ENCODE measurements at places on chromosomes 3 and 15.

- DNase-seq, result no peak
Measured at GRCh38 chr3:32340611-32341365, 50.9 kb upstream of the CMTM7 start.

DNA sequence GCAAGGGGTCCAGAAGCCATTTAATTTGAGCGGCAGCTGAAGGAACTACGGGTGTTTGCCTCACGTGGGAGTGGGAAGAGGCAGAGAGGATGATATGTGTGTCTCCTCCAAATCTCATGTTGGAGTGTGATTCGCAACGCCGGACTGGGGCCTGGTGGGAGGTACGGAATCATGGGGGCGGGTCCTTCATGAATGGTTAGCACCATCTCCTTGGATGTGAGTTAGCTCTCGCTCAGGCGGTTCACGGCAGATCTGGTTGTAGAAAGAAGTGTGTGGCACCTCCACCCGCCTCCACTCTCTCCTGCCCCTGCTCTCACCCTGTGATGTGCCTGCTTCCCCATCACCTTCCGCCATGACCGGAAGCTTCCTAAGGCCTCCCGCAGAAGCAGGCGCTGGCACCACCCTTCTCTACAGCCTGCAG lies 25.4 kb downstream of the XXYLT1 start:
- no peak for DNase-seq

DNA sequence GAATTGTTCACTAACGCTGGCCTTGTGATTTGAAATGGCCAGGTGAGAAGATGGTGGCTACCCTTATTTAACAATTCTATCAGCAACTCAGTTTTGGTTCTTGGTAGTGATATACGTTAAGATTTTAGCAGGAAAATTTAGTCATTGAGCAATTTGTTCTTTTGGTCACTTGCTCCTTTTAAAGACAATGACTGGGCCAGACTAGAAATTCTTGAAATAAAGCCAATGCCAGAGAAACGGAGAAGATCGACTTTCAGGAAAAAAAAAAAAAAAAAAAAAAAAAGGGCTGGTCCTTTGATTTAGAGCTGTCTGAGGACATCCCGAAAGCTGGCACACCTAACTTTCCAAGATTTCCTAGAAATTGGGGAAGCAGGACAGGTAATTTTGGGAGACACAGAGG lies 178.5 kb downstream of the FNDC3B start:
- DNase-seq, result no peak

- peak; percentile 48 for DNase-seq
Measured at GRCh38 chr3:196502775-196503195, 783 bp downstream of the RNF168 start.

DNA sequence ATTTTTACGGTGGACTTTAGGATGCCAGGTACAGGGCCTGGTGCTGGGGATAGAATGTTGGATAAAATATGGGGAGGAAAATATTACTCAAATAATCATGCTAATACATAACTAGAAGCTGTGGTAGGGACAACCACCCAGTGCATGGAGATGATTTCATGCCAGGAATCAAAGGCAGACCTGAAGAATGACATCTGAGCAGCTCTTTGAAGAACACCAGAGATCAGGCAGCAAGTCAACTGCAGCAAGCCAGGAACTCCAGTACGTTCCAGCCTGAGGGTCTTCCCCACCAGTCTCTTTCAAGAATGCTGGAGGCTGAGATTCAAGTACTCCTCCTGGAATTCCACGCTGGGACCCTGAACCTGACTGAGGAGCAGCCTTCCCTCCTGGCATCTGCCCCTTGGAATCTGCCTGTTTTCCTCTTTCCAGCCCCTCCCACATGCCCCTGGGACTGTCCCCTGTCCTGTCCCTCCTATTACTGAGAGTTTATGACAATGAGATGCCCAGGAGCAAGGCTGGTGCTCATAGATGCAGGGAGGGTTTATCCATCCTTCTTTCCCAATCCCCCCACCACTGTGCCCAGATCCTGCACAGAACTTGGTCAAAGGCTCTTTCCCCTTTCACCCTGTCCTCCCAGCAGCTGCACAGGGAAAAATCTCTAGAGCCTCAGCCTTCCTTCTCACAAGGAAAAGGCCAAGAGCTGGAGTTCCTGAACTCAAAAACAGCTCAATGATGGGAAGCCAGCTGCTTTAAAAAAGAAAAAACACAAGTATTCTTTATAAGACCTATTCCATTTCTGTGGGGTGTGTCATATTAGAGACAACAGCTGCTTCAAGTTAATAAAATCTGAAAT lies 68.0 kb downstream of the PDZRN3 start:
- no peak for DNase-seq

DNA sequence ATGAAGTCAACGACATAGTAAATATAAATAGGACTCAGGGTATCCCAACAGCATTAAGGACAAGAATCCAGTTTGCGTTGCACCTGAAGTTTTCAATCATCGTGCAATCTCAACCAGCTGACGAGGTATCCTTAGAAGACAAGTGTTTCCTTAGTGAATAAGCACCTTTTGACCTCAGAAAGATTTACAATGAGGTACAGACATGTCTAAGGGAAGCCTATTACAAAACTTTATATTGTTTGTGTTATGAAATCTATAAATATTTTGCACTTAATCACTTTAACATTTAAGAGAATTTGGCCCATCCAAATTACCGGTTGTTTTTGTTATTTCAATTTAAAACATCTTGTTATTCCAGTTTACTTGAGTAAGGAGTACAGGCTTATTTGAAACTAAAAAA lies 64.9 kb upstream of the PRICKLE2 start:
- DNase-seq, result no peak

DNA sequence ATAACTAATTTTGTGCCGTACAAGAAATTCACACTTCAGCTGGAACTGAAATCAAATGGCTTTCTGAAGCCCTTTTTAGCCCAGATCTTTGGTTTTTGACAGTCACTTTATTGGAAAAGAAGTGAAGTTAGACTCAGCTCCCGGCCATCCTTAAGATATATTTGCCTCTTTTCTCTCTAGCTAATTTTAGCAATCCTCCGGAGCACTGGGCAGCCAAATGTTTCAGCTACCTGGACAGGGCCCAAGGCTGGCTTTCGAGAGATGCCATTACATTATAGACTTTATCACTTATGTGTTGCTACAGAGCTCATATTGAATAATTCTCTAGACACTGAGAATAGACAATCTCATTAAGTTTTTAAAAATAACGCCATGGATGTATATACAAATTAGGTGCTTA lies 28.5 kb upstream of the RPL39L start:
- DNase-seq, result no peak

DNA sequence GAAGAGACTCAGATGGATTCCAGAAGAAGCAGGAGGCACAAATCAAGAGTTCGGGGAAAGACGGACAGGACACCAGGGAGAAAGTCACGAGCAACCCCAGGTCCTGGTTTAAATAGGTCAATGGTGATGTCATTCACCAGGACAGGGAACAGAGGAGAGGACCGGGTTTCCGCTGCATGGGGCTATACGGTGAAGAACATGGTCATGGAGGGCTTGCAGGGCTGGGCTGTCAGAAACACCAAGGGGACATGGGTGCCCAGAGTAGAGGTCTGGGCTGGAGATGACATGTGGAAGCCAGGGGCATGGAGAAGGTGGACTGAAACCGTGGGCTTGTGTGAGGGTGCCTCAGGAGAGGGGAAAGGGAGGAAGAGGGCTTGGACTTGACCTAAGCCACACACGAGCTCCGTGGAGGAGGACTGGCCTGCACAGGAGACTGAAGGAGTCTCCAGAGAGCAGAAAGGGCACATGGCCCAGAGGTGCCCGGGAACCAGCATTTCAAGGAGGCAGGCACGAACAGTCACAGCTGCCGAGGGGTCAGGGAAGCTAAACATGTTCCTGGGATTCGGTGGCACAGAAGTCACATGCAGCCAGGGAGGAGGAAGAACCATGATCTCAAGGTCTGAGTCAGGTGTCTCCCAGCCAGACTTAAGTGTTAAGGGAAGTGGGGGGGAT lies 54.2 kb upstream of the RPL32 start:
- no peak for DNase-seq

GRCh38 chr15:61687651-61688050 lies 372.6 kb downstream of the VPS13C start:
- no peak for DNase-seq

DNA sequence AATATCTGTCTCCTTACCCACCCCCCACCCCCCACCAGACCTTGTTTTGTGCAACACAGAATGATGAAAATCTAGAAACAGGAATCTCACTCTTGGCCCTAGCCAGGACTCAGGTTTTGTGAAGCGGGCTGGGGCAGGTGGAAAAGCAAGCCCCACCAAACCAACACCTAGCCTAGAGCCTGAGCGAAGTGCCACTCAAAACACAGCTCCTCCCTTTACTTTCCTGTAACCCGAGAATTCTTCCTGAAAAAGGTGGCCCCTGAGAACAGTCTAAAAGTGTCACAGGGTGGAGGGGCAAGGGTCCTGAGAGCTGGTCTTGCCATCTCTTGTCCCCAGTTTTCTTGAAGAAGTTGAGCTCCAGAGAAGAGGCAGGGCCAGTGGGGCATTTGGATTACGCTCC lies 17.4 kb upstream of the RPUSD3 start:
- DNase-seq, result no peak

DNA sequence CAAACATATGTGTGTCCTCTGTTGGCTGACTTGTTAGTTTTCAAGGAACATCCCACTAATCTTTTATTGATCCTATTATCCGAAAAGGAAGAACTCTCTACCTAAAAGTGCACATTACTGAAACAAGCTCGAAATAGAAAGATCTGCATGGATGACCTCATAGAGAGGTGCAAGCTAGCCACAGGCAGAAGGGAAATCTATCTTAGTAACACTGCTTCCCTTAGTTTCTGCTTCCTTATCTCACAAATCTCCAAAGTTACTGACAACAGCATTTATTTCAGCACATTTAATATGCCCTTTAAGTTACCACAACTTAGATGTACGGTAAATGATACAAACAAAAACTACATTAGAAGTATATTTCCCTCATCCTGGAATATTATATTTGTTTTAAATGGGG lies 285.1 kb upstream of the CCDC54 start:
- DNase-seq, result no peak

GRCh38 chr3:187352581-187353575 lies 15.3 kb upstream of the RTP4 start:
- DNase-seq, result no peak

DNA sequence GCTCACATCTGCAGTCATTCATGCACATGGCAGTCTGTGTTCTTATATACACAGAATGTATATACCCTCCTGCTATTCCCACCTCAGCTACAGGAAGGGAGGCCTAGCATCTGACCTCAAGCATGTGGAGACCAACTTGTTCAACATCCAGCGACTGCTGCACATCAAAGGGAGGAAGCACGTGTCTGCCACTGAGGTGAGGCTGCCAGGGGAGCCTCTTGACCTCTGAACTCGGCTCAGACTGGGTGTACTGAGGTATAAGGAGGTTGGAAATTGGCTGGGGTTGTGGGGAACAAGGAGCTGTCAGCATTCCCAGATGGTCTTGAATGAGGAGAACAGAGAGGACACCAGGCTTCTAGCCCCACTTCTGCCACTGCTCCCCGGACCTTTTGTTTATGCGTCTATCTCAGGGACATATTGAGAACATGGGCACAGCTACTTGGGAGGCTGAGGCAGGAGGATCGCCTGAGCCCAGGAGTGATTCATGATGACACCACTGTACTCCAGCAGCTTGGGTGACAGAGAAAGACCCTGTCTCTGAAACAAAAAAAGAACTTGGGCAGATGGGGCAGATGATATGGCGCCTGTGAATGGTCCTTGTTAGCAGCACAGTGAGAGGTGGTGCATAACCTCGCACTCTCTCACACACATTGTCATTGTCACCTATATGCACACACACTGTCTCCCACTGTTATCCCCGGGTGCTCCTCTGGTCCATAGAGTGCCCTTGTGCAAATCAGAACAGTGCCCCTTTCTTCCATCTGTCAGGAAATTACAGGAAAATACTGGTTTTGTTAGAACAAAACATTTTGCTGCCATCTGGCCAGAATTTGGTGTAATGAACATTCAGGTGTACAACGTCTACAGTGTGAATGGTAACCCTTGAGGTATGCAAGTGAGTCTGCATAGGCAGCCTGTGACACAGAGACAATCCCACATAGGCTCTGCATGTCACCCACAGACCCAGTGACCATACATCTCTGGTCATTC lies 5.4 kb downstream of the VILL start:
- DNase-seq, result no peak

DNA sequence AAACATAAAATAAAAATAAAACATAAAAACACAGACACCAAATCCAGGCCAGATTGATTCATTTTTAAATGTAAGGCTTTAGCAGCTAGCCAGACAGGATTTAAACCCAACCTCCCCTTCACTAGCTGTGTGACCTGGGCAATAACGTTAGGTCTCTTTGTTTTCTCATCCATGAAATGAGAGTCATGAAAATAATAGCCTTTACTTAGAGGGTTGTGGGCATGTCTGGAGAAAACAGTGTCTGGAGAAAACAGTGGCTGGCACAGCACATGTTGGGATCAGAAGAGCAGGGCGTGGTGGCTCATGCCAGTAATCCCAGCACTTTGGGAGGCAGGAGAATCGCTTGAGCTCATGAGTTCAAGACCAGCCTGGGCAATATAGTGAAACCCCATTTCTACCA lies 1.9 kb upstream of the DPPA4 start:
- no peak for DNase-seq

DNA sequence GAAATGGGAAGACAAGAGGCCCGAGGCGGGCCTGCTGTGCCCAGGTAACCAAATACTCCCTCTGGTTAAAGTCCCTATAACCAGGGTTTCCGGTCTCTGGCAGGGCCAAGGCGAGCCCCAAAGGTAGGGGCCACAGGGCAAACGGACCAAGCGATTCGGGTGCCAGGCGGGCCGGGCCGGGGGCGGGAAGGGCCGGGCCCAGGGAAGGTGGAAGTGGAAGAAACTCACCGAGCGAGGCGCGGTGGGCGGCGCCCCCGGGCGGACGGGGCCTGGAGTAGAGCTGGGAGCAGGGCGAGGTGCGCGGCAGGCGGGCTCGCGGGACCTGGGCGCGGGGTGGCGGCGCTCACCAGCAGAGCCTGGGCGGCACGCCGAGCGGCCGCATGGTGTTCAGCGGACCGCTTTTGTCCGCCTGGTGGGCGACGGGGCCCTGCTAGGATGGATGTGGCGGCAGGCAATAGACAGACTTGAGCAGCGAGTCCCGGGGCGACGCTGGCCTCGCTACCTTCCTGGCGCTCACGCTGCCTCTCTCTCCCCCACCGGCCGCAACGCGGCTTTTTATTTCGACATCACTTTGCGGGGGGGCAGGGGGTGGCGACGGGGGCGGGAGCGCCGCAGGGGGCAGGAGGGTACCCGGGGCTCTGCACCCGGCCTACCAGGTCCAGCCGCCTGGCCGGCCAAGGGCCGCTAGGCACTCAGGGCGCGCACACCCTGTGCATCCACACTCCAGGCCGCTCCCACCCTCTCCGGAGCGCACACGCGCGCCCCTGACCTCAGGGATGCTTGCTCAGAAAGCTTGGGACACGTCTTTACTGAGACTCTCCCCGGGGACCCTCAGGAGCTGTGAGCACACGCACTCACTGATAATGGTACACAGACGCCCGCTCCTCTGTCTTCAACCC lies at the start of gene GATA2:
Gene GATA2, minus strand, starts transcription at position 531 of the 899 bp plus-strand sequence. CDS start 6,170 bp downstream, outside the sequence.
- no peak for DNase-seq

- no peak for DNase-seq
Measured at GRCh38 chr15:39896846-39897245, 23.2 kb downstream of the GPR176 start.

DNA sequence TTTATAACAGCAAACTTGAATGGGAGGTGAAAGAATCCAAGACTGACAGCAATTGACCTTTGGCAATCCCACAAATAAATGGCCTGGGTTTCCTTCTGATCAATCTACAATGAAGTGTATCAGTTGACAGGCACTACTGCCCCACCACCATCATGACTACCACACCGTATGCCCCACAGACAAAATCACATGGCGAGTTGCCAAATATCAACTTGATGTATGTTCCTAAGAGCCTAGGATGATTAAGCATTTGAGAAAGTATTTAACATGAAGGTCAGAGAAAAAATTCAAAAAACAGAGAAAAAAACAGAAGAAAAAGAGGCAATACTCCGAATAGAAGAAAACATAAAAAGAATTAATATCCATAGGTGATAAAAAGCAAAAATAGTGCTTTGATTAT lies 215.9 kb upstream of the STAC start:
- no peak for DNase-seq

All from effector memory CD8-positive, alpha-beta T cell (primary cell).